ENCODE measurements at places on chromosomes 1 and 21.

- DNase-seq, result no peak
Measured at GRCh38 chr1:54173681-54174080, 20.9 kb upstream of the CDCP2 start.

GRCh38 chr1:177170756-177171535 lies at the start of gene BRINP2:
TSS of gene BRINP2 (plus strand) at chr1:177170958. CDS start at chr1:177229877, 58,919 bp downstream.
- no peak for DNase-seq

DNA sequence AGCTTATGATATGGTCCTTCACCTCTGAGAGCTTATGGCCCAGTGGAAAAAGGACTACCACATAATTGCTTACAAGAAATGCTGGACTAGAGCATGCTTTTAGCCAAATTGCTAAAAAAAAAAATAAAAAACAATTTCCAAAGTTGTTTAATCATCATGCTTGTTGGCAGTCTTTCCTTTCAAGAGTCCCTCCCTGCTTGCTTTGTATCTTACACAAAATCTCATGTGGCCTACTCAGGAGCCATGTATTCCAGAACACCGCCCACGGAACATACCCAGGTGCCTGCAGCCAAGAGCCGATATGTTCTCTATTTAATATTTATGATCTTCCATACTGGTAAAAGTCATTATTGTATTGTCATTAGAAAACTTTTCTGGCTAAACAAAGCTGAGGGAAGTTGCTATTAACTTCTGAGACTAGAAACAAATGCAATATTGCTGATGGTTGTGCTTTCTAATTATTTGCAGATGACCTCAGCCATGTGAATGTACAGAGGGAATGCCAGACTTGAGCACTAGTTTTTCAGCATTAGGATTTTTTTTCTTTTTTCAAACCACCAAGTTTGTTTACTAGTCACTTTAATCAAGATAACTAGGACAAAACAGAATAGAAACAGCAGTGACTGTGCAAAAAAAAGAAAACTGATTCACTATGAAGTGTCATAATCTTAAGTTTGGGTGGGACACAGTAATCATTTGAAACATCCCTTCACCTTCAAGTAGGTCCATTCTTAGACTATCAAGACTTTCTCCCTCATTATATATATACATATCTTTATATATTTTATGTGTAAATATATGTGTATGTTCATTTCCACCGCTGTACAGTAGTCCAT lies 129.3 kb upstream of the GORAB start:
- no peak for DNase-seq

DNA sequence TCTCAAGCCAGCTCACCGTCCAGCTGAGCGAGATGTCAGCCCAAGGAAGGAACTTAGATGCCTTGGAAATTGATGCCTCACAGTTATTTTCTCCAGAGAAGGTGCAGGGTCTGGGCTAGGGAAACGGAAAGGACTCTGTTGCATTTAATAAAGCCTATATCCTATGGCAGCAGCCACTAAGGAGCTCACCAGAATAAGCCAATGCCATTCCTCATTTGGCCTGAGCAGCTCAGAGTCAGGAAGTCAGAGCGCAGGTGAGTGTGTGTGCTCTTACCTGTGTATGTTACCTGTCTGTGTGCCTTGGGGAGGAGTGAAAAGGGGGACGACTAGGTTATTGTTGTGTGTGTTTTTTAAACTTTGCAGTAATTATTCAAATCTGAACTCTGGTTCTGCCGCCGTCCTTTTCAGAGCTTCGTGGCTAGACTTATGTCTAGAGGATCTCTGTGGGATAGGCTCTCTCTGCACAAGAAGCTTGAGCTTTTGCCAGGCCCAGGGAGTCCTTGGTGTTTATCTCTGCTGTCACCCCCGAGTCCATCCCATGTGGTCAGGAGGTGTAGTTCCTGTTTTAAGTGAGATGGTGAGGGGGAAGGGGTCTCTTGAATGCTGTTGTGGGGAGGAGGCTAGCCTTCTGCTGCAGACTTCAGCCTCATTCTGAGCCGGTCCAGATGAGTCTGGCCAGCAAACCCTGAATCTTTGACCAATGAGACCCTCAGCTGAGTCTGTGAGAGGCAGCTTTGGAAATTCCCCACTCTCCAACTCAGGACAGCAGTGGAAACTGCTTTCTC lies 2.4 kb downstream of the TMCC2 start:
- no peak for DNase-seq

DNA sequence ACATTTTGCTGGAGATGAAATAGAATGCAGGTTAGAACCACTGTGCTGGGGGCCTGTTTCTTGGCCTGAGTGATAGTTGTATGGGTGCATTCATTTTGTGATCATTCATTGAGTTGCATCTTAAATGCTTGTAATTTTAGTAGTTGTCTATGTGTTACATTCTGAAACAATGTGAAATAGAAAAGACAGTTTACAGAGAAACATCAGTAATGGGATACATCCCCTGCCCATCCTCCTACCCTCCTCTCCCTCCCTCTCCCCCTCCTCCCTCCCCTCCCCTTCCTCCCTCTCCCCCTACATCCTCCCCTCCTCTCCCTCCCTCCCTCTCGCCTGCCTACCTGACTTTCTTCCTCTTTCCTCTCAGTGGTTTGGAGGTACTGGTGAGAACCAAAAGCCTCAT lies 54.5 kb upstream of the COL6A1 start:
- DNase-seq, result no peak

DNA sequence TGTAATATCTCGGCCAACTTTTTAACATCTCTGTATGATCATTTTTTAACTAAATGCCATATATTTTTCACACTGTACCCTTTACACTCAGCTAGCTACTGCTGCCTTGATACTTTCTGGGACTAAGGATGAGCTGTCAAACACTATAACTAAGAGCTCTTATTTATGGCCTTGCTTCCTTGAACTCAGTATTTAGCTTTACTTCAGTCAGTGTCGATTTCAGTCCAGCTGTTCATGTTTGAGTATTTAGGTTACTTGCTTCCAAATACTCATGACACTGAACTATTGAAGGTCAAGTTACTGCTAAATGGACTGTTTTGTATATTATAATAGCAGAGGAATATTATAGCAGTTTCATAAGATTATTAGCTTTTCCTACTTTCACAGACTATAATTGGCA lies 25.9 kb upstream of the USP25 start:
- no peak for DNase-seq

DNA sequence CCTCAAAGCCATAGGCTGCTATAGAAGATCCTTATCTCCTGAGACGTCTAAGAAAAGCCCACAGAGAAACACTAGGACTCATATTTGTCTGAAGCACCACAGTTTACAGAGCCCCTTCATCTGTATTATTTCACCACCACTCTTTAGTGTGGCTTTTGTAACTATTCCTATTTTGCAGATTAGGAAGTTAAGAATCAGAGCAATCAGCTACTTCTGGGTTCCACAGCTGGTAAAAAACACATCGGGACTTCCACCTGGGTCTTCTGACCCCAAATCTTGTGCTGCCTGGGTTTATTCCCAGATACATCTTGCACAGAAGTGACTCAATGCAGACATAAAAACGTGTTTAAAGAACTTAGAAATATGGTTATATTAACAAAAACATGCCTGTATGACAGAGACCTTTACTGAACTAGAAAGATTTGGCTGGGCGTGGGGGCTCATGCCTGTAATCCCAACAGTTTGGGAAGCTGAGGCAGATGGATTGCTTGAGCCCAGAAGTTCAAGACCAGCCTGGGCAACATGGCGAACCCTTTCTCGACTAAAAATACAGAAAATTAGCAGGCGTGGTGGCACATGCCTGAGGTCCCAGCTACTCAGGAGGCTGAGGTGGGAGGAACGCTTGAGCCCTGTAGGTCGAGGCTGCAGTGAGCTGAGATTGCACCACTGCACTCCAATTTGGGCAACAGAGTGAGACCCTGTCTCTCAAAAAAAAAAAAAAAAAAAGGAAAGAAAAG lies 40.9 kb downstream of the ELK4 start:
- DNase-seq, result no peak

DNA sequence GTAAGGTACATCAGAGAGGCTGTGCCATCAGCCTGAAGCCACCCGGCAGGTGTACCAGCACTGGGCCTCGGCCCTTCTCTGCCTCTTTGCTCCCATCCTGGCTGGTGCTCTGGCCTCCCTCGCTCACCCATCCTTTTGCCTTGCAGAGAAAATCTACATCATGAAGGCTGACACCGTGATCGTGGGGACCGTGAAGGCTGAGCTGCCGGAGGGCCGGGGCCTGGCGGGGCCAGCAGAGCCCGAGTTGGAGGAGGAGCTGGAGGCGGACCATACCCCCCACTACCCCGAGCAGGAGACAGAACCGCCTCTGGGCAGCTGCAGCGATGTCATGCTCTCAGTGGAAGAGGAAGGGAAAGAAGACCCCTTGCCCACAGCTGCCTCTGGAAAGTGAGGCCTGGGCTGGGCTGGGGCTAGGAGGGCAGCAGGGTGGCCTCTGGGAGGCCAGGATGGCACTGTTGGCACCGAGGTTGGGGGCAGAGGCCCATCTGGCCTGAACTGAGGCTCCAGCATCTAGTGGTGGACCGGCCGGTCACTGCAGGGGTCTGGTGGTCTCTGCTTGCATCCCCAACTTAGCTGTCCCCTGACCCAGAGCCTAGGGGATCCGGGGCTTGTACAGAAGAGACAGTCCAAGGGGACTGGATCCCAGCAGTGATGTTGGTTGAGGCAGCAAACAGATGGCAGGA lies 24.5 kb upstream of the TNFRSF1B start:
- DNase-seq, result no peak

- DNase-seq, result no peak
Measured at GRCh38 chr1:90713741-90714509, 3.2 kb downstream of the BARHL2 start.

DNA sequence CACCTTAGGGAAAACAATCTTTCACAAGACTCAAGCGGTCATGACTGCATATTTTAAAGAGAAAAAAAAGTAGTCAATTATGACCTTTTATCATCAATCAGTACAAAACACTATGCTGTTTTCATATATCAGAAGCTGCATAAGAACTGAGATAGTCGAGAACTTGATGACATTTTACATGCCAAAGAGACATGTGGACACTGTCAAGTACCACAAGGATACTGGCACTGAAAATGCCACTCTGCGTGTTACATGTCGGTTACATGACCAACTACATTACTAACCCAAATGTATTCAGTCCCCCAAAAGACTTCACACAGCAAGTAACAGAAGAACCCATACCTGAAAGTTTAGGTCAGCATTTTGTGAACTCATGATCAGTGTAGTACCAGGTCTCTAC lies 975.0 kb upstream of the ADGRL4 start:
- no peak for DNase-seq

DNA sequence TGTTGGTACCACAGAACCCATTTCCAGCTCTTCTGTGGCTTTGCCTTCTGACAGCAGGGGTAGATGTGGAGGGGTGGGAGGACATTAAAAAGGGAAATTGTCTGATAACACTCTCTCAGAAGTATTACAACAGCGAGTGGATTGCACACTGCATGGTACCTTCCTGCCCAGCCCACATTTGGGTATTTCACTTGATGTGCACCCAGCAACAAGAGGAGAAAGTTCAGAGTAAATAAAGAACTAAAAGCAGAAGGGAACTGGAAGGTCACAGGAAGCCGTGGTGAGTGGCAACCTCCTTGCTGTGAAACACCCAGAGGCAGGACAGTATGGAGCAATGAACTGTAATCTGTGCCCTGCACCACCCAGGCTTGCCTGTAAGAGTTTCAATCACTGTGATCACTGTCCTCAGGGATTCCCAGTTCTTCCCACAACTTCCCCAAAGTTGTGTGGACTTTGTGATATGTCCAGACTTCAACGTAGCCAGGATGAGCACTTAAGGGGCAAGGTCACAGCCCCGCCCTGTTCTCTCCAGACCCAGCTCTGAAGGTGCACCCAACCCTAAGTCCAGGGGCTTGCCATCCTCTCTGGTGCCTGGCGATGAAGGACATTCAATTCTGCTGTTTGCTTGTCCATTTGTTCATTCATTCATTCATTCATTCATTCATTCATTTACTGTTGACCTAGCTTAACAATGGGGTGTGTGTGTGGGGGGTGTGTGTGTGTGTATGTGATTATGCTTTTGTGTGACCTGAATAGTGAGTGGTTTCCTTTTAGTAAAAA lies 18.7 kb upstream of the F5 start:
- DNase-seq, result peak; percentile 71

DNA sequence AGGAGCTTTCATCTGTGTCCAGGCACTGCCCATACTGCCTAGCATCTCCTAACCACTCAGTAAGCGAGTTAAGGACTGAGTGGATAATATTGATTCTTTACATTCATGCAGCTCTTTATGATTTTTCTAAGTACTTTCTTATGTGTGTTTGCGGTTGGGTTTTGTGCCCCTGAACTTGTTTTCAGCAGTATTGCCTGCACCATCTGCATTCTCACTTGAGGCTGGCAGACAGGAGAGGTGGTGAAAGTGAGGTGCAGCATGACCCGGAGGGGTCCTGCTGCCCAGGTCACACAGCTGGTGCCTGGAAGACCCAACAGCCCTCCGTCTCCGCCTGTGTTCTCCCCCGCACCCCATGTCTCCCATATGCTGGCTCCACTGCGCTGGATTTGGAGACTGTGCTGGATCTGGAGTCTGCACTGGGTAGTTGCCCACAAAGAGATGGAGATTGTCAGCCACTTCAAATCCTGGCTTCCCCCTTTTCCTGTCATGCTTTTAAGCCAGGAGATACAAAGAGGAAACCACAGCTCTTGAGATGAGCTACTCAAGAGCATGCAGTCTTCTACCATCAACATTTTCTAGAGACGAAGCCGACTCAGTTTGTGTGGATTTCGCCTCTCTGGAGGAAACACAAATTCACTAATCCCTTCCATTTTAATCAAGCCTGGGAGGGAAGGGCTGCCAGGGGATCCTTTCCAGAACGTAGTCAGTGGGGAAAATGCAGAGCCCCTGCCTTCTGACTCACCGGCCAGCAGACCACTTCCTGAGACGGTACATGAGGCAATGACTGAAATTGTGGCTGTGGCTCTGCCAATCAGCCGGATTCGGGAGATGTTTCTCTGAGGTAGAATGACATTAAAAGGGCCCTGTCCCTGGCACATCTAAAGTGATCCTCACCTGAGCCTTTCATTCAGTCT lies 71.7 kb upstream of the ANGPTL1 start:
- no peak for DNase-seq

DNA sequence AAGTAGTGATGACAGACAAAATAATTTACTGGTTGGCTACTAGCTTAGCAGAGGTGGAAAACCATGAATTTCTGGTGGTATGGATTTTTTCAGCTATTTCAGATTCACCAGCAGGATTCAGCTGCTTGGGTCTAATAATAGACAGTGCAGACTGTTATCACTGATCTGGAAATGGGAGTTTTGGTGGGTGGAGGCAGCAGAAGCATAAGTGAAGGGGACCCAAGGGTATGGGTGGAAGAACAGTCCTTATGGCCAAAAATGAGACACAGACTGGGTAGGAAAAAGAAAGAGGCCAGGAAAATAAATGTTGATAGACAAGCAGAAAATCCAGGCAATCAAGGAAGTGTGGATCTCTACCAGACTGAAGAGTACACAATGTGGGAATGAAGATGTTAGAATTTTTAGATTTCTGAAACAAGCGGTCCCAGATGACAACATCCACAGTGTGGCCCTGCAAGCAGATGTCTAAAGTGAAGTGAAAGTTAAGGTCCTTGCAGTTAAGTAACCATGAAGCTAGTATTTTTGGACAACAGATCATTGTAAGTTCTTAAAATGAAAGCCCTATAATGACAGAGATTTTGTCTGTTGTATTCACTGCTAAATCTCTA lies 24.7 kb downstream of the LYST start:
- DNase-seq, result no peak

Measured in CD4-positive, alpha-beta T cell treated with Interleukin-10 for 1 hour (primary cell).